Forelimb muscle (tissue), 1 donor: ENCODE measurements at places on chromosomes 13 and 19.

GRCh38 chr13:59437544-59438301, 726.0 kb downstream of the DIAPH3 start:
- no peak for DNase-seq

- DNase-seq = no peak
These were observed 1.8 kb upstream of the CCNA1 start for GRCh38 chr13:36430247-36431203.

DNA sequence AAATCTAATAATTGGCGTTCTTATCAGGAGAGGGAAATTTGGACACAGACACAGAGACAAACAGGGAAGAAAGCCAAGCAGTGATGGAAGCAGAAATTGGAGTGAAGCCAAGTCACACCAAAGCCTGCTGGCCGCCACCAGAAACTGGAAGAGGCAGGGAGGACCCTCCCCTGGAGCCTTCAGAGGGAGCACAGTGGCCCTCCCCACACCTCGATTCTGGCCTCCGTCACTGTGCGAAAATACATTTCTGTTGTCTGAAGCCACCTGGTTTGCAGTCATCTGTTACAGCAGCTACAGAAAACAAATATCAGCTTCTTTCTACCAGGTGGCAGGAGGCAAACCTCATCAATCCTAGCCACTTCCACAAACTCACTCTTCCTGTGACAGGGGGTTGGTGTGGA, 8.3 kb upstream of the TLE6 start:
- peak; percentile 72 for DNase-seq

DNA sequence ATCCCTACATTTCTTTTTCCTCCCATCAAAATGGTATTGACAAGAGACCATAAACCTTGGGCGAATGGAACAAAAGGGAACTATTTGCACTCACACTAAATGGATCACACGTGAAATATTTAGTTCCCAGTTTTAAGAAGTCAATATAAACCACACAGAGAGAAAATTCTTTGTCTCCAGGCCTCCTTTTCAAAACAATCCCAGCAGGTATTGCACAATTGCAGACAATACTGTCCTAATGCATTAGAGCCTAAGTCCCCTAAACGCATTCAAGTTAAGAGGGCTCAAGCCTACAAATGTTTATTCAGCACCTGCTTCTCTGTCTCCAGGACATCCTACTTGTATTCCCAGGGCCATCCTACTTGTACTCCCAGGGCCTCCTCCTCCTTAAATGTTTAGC, 1.3 kb upstream of the B3GLCT start:
- DNase-seq = no peak

- DNase-seq = no peak
These were observed 1440.9 kb downstream of the UQCRFS1 start for GRCh38 chr19:27772059-27772458.

DNA sequence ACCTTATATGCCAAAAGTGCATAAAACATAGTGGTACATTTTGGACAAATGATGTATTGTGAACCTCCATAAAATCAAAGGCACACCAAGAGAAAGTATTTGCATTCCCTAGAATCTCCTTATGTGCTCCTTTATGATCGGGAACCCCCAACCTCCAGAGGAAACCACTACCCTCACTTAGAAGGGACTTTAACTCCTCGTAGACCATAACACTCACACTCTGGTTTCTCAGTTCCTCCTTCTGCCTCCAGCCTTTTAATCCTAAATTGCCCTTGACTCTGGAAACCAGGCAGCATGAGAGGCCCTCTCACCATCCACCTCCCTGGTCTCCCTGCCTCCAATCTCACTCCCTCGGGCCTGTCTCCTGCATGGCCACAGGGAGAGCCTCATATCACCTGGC, 9.8 kb upstream of the KCNN4 start:
- no peak for DNase-seq

GRCh38 chr19:23345838-23346237, 49.4 kb downstream of the ZNF91 start:
- DNase-seq = no peak

DNA sequence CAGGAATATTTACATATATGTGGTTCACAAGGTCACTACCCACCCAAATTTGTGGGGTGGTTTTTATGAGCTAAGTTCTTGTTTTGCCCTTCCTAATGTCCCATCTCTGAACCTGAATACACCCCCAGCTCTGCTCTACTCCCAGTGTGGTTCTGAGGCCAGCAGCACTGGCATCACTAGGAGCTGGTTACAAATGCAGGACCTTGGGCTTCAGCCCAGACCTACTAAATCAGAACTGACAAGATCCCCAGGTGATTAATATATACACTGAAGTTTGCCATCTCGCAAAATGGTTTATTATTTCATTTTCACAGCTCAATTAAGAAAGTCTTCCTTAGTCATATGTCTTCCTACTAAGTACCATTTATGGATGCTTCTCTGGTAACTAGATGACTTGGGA, 67.9 kb downstream of the FOXO1 start:
- no peak for DNase-seq

GRCh38 chr13:76917095-76917494, 30.9 kb upstream of the KCTD12 start:
- no peak for DNase-seq

GRCh38 chr19:6248341-6248740, 31.4 kb downstream of the MLLT1 start:
- no peak for DNase-seq

DNA sequence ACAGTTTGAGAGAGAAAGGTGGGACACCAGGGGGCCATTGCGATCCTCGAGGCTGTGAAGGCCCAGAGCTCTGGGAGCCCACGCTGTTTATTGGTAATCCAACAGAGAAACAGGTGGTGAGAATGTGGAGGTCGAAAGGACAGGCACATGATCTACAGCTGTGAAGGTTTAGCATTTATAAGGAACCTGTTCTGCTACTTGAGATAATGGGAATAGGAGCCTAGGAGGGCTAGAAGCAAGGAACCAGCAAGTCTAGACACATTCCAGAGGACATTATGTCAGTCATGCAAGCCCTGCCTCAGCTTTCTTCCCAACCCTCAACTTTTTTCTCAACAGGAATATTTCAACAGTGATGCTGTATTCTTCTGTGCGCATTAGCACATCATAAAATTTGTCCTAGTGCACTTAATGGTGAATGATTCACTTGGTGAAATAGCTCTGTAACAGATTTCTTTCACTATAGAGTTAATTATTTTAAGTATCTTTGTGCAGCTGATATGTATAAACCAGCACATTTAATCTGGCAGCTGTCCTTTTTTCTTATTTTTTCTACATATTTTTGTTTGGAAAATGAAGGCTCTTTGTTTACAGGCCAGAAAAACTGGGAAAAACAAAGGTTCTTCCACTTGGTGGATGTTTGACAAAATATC, 25.4 kb downstream of the ZNF90 start:
- no peak for DNase-seq

DNA sequence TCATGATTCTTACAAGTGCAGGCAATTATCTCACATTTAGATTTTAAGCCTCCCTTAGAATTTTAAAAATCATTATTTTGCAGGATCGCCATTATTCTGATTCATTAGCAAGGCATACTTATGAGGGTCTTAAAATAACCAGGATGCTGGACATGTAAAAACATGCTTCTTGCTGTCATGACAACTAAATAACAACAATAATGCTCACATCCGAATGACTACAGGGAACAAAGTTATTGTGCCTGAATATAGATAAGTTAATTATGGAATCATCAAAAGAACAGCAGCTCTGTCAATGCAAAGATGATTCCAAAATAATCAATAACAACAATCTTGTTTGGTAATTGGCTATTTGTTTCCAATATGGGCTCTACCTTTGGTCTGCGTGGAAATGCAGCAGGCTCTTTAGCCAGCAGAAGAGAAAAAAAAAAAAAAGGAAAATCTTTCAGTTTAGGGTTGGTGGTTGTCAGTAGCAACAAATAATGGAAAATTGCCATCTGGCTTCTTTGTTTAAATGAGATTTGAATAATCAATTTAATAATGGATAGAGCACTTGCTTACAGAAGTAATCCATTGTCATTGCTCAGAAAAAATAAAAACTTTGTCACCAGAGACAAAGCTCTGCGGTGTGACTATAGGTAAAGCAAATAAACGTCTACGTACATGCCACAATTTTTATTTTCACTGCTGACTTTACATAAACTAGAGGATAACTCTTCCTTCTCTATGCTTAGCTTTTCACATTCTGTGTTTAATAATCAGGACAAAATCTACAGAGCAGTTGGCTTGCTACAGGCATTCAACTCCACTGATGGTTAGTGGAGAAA, 468.9 kb upstream of the TSHZ3 start:
- DNase-seq = peak; percentile 6

- DNase-seq = no peak
These were observed 2.0 kb upstream of the ZNF784 start for GRCh38 chr19:55626350-55626749.

- DNase-seq = no peak
These were observed 12.3 kb downstream of the SIN3B start for GRCh38 chr19:16841391-16841926.

DNA sequence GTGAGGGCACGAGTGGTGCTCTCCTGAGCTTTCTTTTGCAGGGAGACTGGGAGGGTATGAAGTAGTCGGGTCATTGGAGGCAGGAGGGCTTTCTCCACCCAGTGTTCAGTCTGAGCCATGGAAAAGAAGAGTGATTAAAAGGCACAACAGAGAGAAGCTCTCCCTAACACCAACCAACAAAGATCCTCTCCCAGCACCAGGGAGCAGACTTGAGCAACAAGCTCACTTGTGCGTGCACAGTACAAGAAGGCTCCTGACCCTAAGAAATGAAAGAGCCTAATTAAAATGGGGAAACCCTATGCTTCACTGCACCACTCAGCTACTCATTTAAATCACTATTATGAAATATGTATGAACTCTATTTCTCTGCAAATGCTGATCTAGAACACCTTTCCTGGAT, 276.3 kb upstream of the SOX21 start:
- no peak for DNase-seq

DNA sequence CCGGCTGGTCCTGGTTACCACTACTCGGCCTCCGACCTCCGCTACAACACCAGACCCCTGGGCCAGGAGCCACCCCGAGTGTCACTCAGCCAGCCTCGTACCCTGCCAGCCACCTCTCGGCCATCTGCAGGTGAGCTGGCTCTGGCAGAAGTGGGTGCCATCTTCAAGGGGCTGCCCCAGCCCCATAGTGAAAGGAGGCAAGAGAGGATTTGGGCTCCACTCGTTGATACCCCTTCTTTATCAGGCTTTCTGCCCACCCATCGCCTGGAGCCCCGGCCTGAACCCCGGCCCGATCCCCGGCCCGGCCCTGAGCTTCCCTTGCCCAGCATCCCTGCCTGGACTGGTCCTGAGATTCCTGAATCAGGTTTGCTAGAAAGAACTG, 7.1 kb downstream of the LTBP4 start:
- no peak for DNase-seq

GRCh38 chr19:19304186-19304965, 15.9 kb downstream of the SUGP1 start:
- no peak for DNase-seq

DNA sequence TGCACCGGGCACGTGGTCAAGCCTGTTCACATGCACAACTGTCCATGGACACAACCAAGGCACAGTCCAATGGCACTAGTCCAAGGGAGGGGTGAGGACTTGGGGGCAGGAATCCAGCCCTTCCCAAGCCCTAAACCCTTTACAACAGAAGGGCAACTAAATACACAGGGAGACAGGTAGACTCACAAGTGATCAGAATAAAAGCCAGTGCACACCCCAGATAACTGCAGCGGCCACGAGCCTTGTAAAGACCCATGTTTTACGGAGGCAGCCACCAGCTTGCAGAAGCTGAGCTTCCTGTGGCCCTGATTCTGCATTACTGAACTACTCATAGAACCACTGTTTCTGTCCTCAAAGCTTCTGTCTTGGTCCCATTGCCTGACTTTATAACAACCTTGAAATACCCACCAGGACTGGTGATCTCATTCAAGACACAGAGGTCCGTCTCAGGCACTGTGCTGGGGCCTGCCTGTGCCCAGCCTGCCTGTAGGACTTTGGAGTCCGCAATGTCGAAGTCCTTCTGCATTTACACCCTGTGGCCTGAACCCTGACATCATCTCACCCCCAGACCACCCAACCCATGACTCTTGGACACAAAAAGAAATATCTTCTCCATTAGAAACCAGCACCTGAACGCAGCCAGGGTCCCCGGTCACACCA, 181.2 kb downstream of the COL4A1 start:
- DNase-seq = no peak

DNA sequence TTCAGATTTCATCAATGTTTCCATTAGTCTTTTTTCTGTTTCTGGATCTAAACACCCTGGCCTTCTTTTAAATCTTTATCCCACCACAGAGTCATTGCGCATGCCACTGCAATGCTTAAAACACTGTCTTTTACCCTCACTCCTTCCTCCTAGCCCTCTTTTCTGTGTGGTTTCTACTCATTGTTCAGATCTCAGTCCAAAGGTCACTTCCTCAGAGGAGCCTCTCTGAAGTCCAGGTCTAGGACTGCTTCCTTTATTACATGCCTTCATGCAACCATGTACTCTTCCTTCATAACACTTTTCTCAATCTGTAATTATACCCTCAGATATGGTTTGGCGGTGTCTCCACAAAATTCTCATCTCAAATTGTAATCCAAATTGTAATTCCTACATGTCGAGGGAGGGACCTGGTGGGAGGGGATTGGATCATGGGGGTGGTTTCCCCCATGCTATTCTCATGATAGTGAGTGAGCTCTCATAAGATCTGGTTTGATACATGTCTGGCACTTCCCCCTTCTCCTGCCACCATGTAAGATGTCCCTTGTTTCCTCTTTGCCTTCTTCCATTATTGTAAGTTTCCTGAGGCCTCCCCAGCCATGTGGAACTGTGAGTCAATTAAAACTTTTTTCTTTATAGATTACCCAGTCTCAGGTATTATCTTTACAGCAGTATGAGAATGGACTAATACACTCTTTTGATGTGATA, 808.9 kb downstream of the DIAPH3 start:
- no peak for DNase-seq
